ENCODE measurements at places on chromosomes 1 and 21. TPM values are rescaled to one million over a fixed set of nuclear protein-coding genes. Genes with fewer than 3 reads are reported as not detected.
A peak's percentile ranks its signal among the peaks of the same experiment; 100 is the strongest.

- no peak for DNase-seq
Observed at GRCh38 chr1:95067568-95067967, 5.2 kb downstream of the ALG14 start.

DNA sequence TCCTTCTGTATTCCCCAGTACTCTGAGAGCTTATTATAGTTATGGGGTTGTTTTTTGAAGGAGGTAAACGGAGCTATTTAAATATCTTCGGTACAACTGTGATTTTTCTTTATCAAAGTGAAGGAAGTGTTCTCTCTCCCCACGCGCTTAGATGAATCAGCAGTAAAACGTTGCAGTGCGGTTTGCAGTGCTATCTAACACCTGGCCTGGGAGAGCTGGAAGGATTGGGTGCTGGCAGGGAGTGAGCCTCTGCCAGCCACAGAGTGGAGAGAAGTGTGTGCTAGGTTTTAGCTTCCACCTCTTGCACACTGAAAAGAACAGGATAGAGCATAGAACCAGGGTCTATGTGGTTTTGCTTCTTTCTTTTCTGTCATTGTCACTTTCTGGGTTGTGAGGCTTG, 165.9 kb downstream of the SDCCAG8 start:
- peak; percentile 35 for DNase-seq

DNA sequence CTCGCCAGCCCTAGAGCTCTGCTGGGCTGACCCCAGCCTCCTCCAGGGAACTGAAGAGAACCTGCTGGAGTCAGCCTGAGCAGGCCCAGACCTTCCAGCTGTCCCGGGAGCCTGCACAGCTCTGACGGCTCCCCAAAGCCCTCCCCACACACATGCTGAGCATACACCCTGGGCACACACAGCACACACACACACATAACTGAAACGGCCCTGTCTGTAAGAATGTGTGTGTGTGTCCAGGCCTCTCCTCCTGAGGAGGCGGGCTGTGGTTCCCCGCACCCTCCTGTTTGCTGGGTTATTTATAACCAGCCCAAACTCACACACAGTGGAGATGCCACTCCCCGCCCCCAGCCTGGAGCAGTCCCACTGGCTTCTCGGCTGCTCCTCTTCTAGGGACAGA, 20.2 kb downstream of the SDC3 start:
- DNase-seq: no peak

TDRD5 gene
- 0.76 TPM for total RNA-seq

SPRR1A gene
- not detected for total RNA-seq
